Endothelial cell (in vitro differentiated cells): ENCODE measurements at places on chromosomes 16 and 17. TPM values are rescaled to one million over a fixed set of nuclear protein-coding genes. Genes with fewer than 3 reads are reported as not detected.

GRCh38 chr16:3589441-3589921 is 12.3 kb upstream of the NLRC3 start:
- no peak for DNase-seq

DNA sequence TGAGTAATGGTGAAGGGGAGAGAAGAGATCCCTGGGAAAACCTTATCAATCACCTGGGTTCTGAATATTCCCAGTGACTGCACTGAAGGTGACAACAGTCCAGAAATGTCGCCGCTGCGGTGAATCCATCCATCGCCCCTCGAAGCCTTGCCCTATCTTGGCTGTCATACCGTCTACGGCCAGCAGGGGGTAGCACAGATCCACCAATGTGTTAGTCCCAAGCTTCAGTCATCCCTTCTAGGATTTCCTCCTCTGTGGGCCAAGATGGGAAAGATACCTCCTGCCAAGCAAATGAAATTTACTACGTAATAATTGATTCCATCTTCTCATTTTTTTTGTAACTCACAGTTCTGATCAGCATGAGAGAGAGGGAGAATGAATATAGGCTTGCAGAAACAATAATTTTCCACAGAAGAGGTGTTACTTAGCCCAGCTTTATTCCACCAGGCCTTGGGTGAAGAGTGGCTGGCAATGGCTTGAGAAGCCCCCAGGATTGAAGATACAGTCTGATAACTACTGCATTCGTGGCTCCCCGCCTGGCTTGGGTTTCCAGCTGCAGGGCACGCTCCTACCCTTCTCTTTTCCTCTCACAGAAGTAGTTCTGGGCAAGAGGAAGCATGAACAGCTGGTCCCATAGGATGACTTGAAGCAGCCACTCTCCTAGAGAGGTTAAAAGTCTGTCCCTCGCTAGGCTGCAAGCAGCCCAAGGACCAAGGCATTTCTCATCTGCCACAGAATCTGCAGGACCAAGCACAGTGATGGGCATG is 2.6 kb upstream of the FMNL1 start:
- peak; percentile 89 for DNase-seq

GRCh38 chr16:22014271-22014873 is 6.5 kb downstream of the MOSMO start:
- DNase-seq: no peak

DNA sequence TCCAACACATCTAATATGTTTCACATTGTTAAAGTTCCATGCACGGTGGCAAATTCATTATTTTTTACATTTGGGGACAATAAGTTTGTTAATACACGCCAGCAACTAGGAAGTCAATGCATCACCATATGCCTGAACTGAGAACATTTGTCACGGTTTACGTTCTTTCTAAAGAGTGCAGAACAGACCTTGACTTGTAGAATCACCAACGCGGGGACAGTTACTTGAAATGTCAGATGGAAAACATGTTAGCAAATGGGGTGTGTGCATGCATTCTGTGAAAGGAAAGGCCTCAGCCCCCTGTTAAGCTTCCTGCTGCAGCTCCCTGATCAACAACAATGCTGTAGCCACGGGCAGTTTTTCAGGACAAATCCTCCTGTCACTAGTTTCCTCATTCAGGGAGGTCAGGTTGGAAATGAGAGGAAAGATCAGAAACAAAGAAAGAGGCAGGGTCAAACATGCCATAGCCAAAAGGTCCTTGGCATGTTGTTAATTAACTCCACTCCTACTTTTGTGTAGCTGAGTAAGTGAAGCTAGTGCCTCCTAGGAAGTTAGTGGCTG is 18.4 kb downstream of the SMIM36 start:
- DNase-seq: peak; percentile 6

KRTAP3-1 gene
- not detected for total RNA-seq

TMEM235 gene
- 21.1 TPM for total RNA-seq

GRCh38 chr16:57722210-57722499 is 13.4 kb upstream of the KATNB1 start:
- DNase-seq: no peak

TMED6 gene
- 1.2 TPM for total RNA-seq

DNA sequence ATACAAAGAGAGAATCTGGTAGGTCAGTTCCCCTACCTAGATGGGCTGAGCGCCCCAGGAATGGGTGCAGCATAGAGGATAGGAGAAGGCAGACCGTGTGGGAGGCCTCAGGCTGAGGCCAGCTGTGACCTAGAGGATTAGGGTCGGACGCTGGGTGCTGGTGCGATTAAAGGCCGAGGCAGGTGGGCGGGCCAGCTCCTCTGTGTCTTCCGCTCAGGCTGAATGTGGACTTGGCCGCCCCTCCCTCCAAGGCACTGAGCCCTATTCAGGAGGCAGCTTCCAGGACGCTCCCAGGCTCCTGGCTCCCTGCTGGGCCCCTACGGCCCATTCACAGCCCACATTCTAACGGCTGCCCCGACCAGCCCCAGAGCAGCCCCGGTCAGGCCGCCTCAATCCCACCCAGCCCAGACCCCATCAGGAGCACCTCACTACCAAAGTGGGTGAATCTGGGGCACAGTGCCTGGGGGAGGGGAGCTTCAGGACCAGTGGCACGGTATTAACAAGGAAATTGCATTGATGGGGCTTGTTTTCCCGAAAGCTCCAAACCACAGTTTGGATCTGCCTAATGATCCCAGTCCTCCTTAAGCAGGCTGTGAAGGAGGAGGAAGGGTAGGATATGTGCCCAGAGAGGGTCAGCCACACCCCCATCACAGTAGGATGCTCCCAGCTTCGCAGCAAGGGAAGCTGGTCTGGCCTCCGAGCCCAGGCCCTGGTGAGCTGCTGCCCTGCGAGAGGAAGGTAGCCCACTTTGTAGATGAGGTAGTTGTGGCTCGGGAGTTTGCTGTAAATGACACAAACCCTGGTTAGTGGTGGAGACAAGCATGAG is 14.5 kb downstream of the RHBDL3 start:
- DNase-seq: no peak

DNAAF8 gene
- 0.18 TPM for total RNA-seq

GUCY2D gene
- total RNA-seq: not detected

DNA sequence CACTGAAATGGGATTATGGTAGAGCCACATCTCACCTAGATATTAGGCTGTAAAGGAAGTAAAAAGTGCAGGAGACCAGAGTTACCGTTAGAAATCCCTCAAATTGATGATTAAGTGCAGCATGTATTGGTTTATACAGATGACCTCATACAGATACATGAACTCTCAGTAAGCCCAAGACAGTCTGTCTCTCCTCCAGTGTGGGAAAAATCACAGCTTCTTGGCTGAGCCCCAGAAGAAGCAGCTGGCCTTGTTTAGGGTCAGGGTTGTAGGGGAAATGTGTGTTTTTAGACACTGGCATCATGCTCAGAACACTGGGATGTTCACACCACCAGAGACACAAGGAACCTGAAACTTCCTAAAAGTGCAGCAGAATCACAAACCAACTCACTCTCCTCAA is 135.9 kb downstream of the KATNIP start:
- DNase-seq: no peak

KRTAP4-4 gene
- total RNA-seq: not detected

GRCh38 chr17:58630883-58631522 is 60.8 kb downstream of the TEX14 start:
- peak; percentile 46 for DNase-seq

GRCh38 chr16:27310576-27311447 is 3.0 kb upstream of the IL4R start:
- DNase-seq: no peak

DNA sequence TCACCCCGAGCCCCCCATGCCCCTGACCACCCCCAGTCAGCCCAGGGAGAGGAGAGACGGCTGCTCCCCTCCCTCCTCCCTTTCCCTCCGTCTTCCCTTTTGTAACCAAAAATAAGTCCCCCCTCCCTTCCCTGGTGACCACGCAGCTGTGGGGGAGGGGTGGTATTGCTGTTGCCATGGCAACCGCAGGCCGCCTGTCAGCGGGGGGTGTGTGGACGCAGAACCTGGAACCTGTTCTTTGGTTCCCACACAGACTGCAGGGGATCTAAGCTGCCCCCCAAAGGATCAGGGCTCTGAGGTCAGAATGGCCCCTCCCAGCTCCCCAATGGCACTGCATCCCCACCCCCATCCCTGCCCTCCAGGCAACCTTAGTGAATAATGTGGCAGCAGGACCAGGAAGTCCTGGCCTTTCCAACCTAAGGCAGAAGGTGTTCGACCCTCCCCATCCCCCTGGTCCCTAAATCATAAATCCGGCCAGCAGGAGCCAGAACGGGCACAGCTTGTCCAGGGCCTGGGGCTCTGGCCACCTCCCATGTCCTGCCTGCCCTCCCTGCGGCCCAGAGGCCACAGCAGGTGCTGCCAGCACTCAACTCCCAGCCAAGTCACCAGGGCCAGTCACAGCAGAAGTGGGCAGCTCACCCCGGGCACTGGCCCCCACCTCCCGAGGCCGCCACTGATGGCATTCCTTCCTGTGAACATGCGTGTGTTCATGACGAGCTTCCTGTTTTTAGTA is 12.0 kb downstream of the CA4 start:
- DNase-seq: peak; percentile 58

DNA sequence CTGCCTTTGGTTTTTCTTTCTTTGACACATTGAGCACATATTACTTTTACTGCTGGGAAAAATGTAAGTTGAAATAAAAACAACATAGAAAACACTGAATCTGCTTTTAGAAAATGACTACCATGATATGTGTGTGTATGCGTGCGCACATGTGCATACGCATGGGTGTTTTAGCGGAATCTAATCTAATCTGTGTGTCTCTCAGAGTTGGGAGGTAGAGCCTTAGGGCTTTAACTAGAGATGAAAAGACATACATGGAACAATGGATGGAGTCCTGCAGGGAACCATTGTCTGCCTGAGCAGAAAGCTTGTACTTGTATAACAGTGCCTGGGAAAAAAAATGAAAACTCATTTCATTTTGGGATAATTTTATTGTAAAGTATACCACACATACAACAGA is 12.4 kb downstream of the SLFN5 start:
- no peak for DNase-seq

GRCh38 chr17:3972931-3973330 is 8.7 kb upstream of the ATP2A3 start:
- no peak for DNase-seq
